Astrocyte of the hippocampus (primary cell): ENCODE measurements at places on chromosomes 3 and 15.

- DNase-seq: no peak
Observed at GRCh38 chr3:140006331-140006730, 71.3 kb downstream of the CLSTN2 start.

DNA sequence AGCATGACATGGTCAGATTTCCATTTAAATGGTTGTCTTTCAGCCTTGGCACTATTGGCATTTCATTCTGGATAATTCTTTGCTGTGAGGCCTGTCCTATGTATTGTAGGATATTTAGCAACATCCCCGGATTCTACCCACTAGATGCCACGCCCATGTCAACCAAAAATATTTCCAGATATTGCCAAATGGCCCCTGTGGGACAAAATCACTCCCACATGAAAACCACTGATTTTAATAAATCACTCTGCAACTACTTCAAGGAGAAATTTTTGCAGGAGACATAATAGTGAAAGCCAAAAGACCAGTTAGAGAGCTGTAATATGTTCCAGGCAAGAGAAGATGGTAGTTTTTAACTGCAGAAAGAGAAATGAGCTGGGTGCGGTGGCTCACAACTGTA is 55.9 kb upstream of the RARB start:
- peak; percentile 11 for DNase-seq

DNA sequence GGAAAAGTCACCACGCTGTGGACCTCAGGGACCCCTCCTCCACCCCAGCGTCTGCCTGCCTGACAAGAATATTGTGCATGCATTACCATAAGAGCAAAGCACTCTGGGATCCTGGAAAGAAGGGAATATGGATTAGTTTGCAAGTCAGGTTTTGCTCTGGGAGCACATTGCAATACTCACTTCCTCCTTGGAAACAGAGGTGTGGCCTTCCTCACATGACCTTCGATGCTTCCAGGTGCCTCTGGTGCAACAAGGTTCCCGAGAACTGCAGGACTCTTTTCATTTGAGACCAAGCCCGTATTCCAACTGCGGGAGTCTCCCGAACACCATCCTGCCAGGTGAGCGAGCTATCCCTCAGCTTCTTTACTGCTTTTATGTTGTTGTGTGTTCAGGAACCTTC is 76.3 kb upstream of the BLM start:
- no peak for DNase-seq

DNA sequence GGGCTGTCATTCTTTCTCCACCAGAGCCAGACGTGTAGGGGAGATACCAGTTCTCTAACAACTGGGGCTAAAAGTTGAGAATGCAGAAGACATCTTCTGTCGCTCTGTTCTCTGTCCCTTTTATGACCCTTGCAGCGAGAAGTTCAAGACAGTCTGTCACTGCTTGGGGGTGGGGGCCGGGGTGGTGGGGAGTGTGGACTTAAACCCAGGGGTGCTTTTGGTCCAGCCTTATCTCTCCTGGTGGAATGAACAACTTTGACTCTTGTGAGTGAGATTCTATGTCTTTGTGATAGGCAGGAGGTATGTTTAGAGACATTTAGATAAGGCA is 767 bp upstream of the APOD start:
- no peak for DNase-seq

GRCh38 chr15:76495487-76495886 is 158.9 kb downstream of the ISL2 start:
- DNase-seq: no peak

DNA sequence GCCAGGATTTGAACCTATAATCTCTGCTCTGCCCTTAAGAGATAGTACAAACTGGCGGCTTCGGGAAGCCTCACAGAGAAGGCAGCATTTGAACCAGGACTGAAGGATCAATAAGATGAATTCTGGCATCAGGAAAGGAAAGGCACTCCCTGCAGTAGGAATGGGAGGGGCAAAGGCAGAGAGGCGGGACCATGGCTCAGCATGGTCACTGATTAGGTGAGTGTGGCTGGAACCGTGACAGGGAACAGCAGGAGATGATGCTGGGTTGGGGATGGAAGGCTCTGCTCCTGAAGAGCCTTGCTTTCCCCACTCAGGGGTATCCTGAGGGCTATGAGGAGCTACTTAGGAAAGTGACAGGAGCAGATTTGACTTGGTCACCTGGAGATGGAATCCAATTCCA is 158.5 kb downstream of the FEZF2 start:
- DNase-seq: no peak

DNA sequence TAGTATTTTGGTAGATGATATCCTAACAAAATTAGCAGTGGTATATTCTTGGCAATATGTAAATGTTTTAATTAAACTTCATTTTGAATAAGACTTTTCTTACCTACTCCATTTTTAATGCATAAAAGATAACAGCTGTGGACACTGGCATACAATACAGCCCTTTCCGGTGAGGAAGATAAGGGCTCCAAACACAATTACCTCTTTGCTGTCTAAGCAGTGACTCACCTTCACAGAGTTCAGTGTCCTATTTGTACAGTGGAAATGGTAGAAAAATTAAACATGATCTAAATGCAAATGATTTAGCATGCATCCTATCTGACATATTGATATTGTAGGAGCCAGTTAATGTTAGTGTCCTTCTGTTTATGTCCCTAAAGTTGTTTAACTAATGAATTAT is 969.4 kb downstream of the PLOD2 start:
- peak; percentile 7 for DNase-seq

- DNase-seq: no peak
Observed at GRCh38 chr15:70053001-70053715, 44.6 kb downstream of the TLE3 start.

DNA sequence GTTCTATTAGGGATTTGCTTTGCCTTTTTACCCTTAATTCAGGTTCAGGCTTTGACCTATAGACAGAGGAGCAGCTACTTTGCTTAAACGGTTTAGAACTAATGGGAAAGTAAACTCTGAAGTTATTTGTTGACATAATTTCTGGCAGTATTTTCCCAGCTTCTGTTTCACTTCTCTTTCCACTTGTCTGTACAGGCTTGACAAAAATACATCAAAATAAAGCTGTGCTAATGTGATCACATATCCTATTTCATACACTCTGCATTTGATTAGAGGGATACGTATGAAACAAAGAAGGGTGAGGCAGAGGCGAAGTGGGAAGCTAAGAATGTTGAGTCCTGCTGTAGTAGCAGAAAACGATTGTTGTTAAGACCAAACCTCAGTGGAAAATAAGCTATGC is 389.1 kb upstream of the RARB start:
- no peak for DNase-seq

DNA sequence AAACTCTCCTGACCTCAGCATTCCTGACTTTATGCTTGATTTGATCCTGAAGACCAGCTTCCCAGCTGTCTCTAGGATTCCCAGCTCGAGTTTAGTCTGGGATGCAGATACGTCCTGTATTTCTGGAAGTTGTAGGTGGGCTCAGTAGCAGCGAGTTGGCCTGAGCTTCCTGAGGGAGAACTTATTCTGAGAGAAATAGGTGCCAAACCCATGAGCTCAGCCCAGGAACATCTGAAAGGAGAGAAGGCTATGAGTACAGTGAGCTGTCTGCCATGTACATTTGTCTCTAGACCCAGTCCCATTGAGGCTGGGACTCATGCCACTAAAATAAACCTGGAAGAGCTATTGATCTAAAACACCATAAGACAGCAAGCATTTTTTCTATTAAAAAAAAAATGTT is 36.6 kb upstream of the SLC9A9 start:
- no peak for DNase-seq

- peak; percentile 7 for DNase-seq
Observed at GRCh38 chr15:29749365-29750086, 72.7 kb downstream of the TJP1 start.

- no peak for DNase-seq
Observed at GRCh38 chr3:137000039-137000438, 42.3 kb downstream of the IL20RB start.

DNA sequence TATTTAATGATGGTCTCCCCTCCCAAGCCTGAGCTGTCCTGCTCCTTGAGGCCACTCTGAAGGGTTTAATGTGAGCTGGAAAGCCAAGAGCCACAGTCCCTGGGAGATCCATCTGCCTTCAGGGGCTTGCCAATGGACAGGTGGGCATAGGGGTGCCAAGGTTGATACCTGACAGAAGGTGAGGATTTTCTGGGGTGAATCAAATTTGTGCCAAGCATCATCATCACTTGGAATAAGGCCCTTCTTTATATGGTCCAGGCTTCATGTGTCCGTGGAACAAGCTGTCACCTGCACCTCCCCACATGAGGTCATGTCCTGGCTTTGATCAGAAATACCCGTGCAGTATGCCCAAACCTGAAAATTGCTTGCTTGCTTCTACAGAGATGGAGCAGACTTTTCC is 71.9 kb upstream of the CTNNB1 start:
- no peak for DNase-seq

DNA sequence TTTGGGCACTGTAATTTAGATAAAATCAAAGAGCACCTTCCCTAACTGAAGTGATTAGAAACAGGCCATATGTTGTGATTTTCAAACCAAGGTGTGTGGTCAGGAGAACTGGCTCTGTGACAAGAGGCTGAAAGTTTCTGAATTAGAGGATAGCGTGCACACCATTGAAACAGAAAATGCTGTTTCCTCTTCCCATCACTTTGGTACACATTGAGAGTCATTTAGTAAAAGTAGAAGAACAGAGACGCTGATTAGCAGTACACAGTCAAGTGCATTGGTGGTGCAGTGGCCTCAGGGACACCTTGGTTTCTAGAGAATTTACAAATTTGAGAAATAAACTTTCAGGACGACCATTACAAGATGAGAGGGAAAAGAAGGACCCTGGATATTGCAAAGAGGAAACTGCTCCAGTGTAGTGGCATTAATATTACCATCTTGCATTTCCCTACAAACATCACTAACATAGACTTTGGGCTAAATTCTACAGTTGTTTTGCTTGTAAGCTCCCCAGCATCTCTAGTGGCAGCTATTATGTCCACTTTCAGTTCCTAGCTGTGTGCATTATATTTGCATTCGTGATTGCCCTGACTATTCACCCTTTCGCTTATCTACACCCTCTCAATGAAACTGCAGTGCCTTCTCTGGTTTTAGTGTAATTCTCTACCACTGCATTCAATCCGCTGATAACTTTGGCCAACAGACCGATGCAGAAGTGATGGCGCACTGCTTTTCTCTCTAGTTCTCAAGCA is 728.1 kb upstream of the GRM7 start:
- no peak for DNase-seq

- DNase-seq: peak; percentile 71
Observed at GRCh38 chr3:51391566-51392354, 675 bp downstream of the RBM15B start.

DNA sequence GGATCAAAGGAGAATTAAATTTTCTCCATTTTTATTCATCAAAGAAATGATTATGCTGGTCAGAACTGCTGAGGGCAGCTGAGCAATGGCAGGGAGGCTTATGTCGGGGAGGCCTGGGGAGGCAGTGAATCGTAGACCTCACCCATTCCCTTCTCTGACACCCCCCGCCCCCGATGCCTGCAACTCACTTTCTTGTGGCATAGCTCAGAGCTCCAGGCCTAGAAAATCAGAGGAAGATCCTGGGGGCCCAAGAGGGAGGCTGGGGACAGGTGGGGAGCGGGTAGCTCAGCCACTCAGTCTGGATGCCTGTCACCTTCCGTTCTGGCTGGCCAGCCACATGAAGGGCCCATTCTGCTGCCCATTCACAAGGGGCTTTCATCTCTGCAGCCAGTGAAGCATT is 1.1 kb upstream of the DNAH1 start:
- DNase-seq: no peak

- no peak for DNase-seq
Observed at GRCh38 chr3:133296981-133297380, 102.9 kb upstream of the BFSP2 start.

- DNase-seq: no peak
Observed at GRCh38 chr3:135078283-135078682, 283.2 kb downstream of the EPHB1 start.

- no peak for DNase-seq
Observed at GRCh38 chr3:16904423-16905417, 20.0 kb downstream of the PLCL2 start.
